Cortex of kidney (tissue), 1 donor: ENCODE measurements at places on chromosomes 5 and 9.

DNA sequence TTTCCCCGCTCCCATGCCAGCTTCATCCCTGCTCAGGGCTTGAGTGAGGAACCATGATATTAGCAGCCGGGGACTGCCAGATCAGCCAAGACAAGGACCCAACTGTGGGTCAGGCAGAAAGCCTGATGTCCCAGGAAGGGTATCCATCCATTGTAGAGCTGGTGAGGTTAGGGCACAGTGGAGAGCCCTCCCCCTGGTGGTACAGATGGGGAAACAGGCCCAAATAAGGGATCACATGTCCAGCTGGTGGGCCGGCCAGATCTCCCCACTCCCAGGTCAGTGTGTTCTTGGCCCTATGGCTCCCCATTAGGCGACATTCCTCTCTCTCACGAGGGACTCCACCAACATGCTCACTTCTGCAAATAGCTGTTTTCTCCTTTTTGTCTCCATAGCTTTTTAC is 9.0 kb downstream of the CDX1 start:
- no peak for DNase-seq

GRCh38 chr9:83405759-83406158 is 132.4 kb downstream of the FRMD3 start:
- DNase-seq = no peak

GRCh38 chr9:103942200-103942599 is 151.9 kb upstream of the SMC2 start:
- no peak for DNase-seq

GRCh38 chr5:79955941-79956670 is 35.0 kb downstream of the MTX3 start:
- DNase-seq = no peak

GRCh38 chr5:32542216-32543059 is 42.9 kb upstream of the SUB1 start:
- no peak for DNase-seq

DNA sequence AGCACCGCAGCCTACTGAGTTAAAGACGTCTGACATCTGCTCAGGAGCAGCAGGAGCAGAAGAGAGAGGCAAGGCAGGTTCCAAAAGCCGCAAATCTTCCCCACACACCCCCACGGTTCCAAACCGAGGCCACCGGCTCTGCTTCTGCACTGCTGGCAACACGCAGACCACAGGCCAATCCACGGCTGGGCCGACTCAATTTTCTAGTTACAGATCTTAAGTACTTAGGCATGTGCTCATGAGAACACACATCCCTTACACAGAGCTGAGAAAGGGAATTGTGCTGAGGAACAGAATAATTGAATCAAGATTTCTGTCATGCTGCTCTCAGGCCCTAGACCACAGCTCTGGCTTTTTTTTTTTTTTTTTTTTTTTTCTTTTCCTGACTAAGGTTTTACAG is 32.6 kb downstream of the PAX5 start:
- no peak for DNase-seq

GRCh38 chr9:38681747-38682227 is 38.1 kb downstream of the FAM240B start:
- DNase-seq = no peak

- DNase-seq = no peak
Measured at GRCh38 chr5:34051374-34051980, 8.5 kb upstream of the C1QTNF3 start.

GRCh38 chr5:44275908-44276307 is 113.3 kb downstream of the FGF10 start:
- no peak for DNase-seq

- no peak for DNase-seq
Measured at GRCh38 chr5:19534751-19535150, 453.2 kb downstream of the CDH18 start.

DNA sequence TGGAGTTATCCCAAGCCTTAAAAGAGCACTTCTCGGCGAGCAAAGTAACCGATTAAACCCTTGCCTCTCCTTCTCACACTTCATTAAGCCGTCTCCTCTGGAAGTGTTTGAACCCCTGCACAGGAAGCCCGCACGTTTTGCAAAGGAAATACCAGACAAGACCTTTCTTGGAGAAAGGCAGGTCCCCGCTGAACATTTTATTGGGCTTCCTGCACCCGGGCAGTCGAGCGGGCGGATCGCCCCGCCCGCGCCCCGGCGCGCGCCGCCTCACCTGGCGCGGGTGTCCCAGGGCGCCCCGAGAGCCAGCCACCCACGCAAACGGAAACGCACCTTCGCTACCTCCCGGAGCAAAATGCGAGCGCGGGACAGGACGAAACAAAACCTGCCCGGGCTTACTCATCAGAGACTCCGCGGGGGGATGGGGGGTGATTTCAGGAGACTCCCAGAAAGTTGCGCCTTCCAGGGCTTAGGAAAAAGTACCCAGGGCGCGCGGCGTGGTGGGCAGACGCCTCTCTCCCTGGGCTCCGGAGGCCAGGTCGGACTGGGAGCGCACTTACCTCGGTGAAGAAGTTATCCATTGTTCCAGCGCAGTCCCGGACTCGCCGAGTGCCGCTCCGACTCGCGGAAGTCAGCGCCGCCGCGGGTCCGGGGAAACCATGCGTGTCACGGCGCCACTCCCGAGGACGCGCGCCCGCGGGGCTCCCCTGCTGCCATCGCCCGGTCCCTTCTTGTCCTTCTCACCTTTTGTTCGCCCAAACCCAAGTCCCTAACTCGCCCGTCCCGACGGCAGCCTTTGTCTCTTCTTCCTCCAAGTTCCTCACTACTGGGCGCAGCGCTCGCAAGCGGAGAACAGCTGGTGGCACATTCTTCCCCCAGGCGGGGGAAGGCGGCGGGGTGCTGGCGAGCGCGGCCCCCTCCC is 598 bp downstream of the MYO10 start:
- no peak for DNase-seq

DNA sequence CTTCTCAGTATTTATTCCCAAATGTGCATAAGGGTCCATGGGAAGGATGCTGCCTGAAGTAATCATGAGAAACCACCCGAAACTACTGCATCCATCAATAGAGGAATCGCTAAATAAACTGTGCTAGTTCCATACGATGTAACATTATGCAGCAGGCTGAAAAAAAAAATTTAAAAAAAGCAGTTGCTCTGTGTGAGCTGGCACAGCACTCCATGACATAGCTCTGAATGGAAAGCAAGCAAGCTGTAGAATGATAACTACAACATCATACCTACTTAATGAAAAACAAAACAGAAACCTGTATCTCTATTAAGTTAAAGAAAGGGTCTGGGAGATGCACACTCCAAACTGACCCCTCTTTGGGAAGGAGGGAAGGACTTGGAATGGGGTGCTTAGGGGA is 49.3 kb downstream of the SHB start:
- DNase-seq = no peak

DNA sequence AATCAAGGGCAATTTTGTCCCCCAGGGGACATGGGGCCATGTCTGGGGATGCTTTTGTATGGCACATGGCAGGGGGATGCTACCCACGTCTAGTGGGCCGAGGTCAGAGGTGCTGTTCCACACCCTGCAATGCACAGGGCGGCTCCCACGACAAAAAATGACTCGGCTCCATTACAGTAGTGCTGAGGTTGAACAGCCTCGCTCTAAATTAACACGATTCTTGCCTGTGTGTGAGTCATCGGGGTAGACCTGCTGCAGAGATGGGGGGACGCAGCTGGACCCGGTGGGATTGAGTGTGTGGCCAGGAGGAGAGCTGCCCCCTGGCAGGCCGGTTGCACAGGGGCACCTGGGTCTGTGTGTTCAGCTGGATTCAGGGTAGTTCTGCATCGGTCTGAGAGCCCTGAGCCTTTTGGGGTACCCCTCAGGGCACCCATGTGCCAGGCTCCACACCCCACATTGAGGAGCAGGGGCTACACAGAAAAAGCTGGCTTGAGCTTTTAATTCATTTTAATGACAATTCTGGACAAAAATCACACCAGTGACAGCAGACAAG is 20.0 kb upstream of the COL5A1 start:
- DNase-seq = no peak

GRCh38 chr5:84265739-84266550 is 118.7 kb downstream of the EDIL3 start:
- DNase-seq = no peak

DNA sequence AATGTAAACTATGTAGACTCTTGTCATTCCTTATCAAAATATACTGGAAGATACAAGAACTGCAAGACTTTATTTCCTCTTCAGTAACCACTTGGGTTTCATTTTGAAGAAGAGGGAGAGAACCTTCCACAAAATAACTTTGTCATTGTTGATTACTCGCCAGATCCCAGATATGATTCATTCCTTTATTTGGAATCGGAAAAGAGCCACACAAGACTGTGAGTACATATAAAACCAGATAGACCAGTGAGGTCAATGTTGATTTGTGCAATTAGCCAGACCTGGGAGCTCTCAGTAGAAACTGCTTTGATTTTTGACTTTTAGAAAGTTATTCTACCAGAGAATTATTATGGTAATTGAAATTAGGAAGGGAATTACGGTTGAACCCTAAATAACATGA is 146.1 kb downstream of the TMEM167A start:
- no peak for DNase-seq

DNA sequence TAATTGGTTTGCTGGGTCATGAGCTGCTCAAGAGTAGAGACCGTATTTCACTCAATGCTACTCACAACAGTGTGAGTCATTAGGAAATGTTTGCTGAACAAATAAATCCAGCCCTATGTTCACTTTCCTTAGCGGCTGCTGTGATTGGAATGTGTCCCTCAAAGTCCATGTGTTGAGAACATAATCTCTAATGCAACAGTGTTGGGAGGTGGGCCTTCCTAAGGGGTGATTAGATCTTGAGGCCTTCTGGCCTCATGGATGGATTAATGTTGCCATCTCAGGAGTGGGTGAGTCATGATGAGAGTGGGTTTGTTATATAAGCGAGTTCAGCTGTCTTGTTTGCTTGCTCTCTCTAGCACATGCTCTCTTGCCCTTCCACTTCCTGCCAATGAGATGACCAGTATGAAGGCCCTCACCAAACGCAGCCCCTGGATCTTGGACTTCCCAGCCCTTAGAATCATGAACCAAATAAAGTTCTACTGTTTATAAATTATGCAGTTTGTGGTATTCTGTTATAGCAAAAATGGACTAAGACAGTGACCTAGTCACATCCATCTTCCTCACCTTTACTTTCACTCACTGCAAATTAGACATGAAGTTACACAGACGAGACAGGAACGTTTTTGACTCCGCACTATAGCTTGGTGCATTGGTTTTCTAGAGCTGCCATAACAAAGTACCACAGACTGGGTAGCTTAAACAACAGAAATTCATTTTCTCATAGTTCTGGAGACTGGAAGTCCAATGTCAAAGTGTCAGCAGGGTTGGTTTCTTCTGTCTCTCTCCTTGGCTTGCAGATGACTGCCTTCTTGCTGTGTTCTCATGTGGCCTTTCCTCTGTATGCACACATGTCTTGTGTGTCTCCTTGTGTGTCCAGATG is 50.9 kb upstream of the FAM169A start:
- DNase-seq = no peak

DNA sequence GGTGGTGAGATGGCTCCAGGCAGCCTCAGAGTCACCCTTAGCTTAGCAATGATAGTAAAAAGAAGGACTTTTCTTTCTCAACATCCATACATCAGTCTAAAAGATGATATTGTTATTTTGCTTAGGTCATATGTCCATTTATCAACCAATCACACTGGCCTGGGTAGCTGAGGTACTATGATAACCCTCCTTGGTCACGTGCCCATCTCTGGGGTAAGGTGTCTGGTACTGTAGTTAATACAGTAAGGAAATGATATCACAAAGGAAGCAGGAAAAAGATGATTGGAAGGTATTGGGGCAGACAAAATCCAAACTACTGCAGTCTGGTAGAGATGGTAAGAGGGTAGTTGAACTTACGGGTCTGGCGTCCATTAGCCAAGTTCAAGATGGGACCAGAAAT is 5.1 kb upstream of the SMAD5 start:
- DNase-seq = no peak

DNA sequence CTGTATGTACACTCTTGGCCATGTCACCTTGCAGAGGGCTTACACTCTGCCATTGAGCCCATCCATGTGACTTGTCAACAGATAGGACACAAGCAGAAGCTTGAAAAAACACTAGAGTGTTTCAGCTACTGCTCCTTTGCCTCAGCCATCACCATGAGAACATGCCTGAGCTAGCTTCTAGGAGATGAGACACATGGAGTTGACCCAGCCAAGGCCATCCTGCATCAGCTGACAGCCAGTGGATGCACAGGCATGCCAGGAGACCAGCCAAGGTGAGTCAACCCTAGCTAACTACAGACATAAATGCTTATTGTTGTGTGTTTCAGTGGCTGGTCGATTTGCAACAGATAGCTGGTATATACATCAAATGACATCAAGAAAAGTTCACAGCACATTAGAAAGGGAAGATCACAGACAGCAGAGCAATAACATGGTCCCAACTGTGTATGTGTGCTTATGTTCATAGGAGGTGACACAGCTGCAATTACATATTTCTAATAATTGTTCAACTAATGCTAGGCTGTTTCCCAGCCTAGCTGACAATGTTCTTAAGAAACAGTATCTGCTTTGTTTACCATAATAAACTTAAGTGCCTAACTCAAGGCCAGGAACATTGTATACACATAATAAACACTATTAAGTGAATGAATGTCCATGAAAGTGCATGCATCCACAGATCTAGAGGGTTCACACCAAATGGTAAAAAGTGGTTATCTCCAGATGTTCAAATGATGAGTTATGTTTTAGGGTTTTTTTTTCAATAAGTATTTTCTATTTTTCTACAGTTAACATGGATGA is 105.7 kb downstream of the SPOCK1 start:
- no peak for DNase-seq

GRCh38 chr5:97499605-97500004 is 316.6 kb upstream of the RIOK2 start:
- DNase-seq = no peak

- no peak for DNase-seq
Measured at GRCh38 chr5:39264528-39264927, 45.2 kb upstream of the FYB1 start.

DNA sequence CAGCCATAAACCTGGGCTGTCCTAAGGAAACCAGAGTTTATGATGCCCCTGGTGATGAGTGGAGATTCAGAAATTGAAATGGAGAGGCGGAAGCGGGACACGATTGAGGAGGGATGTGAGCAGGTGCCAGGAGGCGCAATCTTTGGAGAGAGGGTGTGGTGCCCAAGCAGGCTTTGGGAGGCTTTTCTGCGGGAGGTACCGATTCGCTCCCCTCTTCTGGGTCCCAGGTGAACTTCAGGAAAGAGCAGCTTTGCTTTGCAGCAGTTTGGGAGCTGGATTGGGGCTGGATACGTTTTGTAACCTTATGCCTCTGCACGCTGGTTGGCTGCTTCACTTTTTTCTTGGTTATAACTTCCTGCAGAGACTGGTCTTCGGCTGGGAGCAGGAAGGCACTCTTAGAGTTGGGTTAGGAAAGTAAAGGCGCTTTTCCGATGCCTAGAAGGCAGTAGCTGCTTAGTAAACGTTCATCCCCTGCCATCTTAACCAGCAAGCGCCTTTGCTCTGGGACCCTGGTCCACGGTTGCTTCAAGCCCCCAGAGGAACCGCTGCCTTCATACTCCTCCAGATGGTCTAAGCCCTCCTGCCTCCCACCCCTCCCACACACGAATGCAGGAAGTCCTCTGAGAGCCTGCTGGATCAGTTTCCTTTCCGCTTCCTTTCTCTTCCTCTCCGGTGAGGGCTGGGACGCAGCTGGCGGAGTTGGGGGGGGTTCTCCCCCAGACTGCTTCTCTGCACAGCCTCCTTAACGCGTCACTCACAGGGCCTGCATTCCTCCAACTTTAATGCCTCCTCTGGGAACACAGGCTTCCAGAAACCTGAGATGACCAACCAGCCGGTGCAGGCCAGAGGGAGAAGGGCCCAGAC is 15.2 kb upstream of the NEK6 start:
- no peak for DNase-seq
